T-helper 17 cell (primary cell): ENCODE measurements at places on chromosomes 5 and 9. TPM values are rescaled to one million over a fixed set of nuclear protein-coding genes. Genes with fewer than 3 reads are reported as not detected.

The GPR107 gene
- total RNA-seq: 26.2 TPM

- DNase-seq: no peak
Measured at GRCh38 chr5:135393229-135393628, 5.8 kb downstream of the MACROH2A1 start.

DNA sequence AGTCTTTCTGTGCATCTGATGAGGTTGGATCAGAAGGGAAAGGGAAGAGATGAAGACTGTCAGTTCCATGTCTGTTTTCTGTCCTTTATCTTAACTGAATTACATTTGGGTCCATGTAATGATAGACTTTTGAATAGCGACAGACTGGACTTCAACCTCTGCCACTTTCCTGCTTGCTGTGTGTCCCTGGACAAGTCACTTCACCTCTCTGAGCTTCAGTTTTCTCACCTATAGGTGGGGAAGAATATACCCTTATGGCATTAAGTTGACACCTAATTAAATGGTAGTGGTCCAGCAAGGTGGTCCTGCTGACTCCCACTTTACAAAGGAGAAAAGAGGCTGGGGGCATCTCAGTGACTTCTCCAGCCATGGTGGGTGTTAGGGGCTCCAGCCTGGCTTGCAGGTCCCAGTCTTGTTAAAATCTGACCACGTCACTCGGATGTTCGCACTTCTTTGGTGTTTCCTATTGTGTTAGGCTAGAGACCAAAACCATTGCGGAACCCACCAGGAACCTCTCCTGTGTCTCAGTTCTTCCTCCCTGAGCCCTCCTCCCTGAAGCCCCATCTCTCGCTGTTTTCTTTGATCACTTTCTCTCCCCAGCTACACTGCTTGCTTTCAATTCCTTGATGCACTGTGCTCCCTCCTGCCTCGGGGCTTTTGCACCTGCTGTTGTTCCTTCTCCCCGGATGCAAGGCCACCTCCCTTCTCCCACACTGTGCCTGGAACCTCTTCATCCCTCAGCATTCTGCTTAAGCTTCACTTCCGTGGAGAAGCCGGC lies 256.5 kb downstream of the NSG2 start:
- DNase-seq: no peak

The UGT3A1 gene
- total RNA-seq: not detected
